ENCODE measurements at places on chromosomes 6 and 20. TPM values are rescaled to one million over a fixed set of nuclear protein-coding genes. Genes with fewer than 3 reads are reported as not detected.

DNA sequence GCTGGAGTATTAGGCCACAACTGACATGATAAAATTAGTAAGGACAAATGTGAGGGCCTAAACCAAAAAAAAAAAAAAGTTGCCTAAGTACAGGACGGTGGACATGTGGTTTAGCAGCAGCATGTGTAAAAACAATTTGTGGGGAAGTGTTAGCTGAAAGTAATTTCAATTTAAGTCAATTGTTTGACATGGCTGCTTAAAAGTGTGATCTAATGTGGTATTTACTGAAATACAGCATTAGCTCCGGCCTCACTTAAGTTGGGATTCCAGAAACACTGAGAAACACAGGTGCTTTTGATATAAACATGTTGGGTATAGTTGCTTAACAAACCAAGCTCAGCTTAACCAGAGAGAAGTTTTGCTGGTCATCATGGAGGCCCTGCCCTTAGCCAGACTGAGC, 119.7 kb downstream of the FYN start:
- DNase-seq: no peak

DNA sequence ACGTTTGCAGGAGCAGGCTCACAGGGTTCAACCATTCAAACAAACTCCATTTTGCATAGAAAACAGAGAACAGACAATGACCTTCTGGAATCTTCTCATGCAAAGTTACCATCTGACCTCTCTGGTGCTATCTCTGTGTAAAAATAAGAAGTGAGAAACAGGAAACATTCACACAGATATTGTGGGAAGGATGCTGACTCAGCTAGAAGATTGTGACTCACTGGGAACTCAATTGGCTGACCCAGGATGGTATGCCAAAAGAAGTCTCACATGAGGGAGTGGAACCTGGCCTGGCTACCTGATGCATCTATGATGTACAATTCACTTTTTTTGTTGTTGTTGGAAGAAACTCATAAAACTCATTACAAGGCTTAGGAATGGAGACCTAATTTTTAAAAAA, 61.1 kb upstream of the TBX18 start:
- no peak for DNase-seq

DNA sequence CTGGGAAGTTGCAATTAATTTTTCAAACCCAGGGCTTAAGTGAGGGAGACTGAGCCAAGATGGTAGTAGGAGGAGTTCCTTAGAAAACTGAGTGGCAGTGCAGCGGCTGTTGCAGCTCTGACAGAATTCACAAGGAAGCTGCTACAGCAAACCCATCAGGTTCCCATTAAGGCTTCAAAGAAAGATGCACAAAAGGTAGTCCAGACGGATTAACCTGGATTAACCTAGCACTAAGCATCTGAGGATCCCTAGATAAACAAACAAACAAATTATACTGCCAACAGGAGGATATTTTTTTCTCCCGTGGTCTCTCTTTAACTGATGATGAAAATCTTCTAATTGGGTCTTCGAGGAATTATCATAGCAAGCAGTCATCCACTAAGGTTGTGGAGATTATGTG, 5.2 kb downstream of the TENT5A start:
- DNase-seq: no peak

DNA sequence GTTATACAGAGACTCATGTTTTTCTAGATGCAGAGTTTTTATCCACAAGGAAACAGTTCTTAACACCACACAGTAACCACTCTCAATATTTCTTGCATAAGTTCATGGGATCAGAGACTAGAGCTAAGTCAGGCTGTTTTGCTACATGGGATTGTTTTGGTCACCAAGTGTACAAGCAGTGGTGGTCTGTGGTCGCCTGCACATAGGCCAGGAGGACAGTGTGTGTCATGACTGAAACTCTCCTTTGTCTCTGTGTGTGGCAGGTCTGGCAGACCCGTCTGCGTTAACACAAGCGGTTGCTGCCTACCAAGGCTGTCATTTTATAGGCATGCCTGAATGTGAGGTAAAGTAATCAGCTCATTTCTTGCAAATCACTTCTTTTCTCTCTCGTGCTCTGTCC, 18.9 kb downstream of the WRNIP1 start:
- no peak for DNase-seq

The COL9A1 gene
- total RNA-seq: not detected
